ENCODE measurements at places on chromosomes 4 and X. TPM values are rescaled to one million over a fixed set of nuclear protein-coding genes. Genes with fewer than 3 reads are reported as not detected.
A peak's percentile ranks its signal among the peaks of the same experiment; 100 is the strongest.

DNA sequence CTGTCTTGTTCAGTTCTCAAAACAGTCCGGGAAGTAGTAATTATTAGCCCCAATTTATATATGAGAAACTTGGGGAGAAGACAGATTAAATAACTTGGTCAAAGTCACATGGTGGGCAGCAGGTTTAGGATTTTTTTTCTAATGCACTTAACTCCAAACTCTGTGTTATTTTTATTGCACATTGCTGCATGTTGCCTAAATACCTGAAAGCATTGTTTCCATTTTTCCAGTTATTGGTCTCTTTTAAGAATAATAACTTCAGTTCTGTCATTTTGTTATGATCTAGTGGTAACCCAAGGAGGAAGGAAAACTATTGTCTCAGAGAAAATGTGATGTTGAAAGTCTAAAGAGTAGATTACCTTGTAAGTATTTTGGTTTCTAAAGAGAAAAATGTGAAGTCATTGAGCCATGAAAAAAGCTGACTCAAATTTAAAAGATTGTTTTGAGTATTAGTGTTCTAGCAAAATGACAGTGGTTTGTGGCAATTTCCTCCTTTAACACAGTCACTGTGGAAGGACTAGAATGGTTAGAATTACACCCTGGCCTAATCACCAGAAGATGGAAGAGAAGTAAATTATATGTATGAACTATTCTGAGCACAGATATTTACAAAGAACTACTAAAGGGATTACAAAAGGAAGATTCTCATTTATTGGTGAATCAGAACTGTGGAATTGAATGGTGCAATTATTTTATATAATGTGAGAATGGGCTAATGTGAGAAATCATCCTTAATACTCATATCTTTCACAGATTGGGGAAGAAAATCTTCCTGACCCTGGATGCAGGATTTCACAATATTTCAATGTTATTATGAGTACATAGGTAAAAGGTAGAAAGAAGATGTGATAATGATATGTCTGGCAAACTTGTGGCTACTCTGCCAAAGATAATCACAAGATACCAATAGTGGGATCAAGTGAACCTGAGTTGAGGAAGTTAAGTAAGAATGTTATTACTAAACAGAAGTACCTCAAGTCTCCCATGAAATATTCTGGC lies 21.7 kb upstream of the CXCL8 start:
- DNase-seq: no peak

NDP gene
- total RNA-seq: not detected

DNA sequence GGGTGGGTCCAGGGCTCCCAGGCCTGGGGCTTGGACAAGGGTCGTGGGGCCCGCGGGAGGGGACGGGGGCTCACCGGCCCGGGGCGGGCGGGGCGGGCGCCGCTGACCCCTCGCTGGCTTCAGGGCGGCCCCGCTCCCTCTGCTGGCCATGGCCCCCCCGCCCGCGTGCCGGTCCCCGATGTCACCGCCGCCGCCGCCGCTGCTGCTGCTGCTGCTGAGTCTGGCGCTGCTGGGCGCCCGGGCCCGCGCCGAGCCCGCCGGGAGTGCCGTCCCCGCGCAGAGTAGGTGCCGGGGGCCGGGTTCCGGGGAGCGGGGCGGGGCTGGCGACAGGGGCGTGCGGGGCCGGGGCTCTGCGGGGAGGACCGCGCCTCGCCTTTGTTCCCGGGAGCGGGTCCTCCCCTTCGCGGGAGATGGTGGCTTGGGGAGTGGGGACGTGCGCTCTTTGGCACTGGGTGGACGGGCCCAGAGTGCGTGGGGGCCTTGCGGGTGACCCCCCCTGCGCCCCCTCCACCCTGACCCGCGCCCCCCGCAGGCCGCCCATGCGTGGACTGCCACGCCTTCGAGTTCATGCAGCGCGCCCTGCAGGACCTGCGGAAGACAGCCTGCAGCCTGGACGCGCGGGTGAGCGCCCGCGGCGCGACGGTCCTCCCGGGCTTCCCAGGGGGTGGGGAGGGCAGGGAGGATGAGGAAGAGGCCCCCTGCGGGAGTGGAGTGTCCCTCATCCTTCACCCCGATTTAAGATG lies 16.8 kb upstream of the NAT8L start:
- DNase-seq: peak; percentile 25

DNA sequence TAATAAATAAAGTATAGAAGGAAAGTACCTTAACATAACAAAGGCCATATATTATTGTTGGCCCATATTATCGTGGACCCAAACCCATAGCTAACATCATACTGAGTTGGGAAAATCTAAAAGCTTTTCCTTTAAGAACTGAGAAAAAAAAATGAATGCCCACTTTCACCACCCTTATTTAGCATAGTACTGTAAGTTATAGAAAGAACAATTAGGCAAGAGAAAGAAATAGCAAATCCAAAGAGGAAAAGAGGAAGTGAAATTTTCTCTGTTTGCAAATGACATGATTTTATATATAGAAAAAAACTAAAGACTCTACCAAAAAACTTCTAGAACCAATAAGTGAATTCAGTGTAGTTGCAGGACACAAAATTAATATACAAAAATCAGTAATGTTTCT lies 1854.6 kb downstream of the PCDH7 start:
- no peak for DNase-seq

- no peak for DNase-seq
These were observed 689 bp downstream of the SSR4 start for GRCh38 chrX:153794897-153795816.

DNA sequence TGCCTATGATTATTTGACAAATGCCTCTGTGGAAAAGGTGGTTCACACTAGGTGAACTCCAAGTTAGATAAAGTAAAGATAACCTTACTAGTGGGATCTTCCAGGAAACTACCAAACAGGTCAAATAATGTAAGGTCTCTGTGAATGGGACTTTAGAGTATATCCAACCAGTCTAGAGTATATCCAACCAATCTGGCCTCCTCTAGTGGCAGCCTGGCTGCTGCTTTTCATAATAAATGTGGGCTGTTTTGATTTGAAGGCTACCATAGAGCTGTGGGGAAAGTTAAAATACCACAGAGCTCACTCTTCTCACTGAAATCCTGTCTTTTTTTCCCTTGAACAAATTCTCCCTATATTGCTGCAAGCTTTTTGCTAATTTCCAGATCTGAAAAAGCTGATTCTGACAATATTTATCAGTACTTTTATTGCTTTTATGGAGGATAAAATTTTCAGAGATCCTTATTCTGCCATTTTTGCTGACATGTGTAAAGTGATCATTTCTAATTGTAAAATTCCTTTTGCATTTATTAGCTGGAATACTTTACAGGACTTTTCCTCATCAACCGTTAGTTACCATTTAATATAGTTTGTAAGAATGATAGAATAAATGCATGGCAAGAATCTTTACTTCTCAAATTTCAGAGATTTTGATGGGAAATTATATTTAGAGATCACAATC lies 111.3 kb downstream of the TET2 start:
- no peak for DNase-seq

DNA sequence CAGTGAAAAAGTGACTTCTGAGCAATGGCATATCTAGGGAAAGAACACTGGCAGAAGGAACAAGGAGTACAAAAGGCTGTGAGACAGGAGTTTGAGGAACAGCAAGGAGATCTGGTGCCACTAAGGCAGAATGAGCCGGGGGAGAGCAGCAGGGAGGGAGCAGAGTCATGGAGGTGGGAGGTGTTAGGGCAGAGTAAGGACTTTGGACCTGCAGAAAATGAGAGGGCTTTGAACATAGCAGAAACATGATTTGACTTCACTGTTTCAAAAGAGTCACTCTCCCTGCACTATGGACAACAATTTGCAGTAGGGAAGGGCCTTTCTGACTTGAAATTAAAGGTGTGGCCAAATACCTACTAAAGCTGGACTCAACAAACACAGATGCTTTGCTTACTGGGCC lies 356.2 kb downstream of the ADGRL3 start:
- no peak for DNase-seq

GRCh38 chr4:109432696-109433095 lies 919 bp upstream of the SEC24B start:
- no peak for DNase-seq

DMP1 gene
- not detected for total RNA-seq

HUWE1 gene
- 165 TPM for total RNA-seq

DNA sequence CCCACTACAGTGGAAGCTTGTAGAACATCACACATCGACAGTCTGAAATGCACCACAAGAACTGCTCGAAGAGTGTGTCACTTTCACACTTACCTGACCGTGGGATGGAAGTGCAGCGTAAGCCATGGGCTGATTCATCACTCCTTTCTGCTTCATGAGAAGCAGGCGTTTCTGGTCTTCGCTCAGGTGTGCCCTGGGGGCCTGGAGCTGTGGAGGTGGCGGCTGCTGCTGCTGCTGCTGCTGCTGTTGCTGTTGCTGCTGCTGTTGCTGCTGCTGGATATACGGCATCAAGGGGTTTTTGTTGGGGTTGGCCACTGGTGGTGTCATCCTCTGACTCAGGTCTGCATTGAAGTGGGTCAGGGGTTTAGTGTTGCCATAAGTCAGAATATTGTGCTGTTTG lies 223.6 kb downstream of the MGST2 start:
- peak; percentile 51 for DNase-seq

- DNase-seq: peak; percentile 46
These were observed 15.3 kb upstream of the HMGB3 start for GRCh38 chrX:150967786-150968185.

DNA sequence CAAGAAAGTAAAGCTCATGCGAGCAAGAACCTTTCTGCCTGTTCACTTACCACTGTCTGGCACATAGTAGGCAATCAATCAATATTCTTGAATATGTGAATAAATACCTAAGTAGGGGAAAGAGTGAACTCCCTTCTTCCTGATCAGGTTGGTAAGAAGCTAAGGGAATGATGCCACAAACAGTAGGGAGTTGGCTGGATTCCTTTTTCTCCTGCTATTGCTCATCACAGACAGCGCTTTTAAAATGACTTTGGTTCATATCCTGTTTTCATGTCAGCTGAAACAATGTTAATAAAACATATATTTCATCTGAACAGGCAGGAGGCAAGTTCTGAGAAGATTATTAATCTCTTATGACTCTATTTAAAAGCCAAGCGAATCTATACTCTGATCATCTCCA lies 99.2 kb downstream of the NSUN7 start:
- DNase-seq: no peak

GRCh38 chrX:74371425-74372222 lies 49.7 kb upstream of the SLC16A2 start:
- DNase-seq: peak; percentile 14

Measured in thyroid gland (tissue), 4 donors.